ENCODE measurements at places on chromosomes 6 and 20.

DNA sequence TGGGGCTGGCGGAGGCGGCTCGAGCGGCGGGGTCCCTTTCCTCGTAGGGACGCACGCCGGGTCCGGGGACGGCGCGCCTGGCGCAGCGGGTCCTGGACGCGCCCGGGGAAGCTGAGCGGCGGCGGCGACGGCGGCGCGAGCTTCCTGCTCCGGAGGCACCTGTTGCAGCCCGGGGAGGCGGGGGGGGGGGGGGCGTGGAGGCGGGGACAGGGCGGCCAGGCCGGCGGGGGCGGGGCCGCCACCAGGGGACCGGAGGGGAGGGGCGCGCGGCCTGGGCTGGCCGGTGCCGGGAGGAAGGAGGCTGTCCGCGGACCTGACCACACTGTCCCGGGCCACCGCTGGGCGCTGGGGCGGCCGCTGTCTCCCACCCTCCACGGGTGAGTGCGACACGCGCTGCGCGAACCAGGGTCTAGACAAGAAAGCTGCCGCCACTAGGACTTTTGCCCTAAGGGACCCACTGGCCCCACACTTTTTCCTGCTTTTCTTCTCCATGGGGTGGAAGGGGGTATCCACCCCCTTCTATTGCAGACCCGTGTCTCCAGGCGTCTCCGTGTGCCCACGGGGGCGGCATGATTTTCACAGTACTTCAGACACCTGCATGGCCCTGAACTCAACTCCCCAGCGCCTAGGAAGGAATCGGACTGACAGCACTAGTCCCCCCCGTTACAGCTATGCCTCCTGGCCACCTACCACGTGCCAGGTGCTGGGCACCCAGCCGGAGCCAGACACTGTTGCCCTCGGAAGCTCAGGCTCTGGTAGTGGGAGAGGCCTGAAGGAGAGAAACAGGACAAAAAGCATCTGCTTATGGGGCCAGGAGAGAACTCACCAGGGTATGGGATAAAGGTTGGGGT lies at the start of gene NFATC2:
Gene NFATC2, minus strand, starts transcription at position 149 of the 851 bp plus-strand sequence. CDS start 220 bp downstream, outside the sequence.
- peak; percentile 52 for DNase-seq

DNA sequence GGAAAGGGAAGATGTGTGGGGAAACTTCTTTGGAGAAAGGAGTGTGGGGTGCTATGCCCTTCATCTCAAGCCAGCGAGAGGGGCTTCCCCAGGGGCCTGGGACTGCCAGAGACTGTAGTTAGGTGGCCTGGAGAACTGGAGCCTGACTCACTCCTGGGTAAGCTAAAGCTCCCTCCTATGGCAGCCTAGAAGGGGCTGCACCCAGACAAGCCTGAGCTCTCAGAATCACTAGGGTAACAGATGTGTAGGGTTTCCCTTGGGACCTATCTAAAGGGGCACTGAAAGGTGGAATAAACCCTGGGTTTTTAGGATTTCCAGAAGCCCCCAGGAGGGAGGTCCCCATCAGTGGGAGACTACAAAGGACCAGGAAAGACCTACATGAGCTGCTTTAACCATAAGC lies 1.6 kb upstream of the ARMC2 start:
- DNase-seq: no peak

- no peak for DNase-seq
Measured at GRCh38 chr6:129908858-129909257, 47.7 kb upstream of the TMEM244 start.

DNA sequence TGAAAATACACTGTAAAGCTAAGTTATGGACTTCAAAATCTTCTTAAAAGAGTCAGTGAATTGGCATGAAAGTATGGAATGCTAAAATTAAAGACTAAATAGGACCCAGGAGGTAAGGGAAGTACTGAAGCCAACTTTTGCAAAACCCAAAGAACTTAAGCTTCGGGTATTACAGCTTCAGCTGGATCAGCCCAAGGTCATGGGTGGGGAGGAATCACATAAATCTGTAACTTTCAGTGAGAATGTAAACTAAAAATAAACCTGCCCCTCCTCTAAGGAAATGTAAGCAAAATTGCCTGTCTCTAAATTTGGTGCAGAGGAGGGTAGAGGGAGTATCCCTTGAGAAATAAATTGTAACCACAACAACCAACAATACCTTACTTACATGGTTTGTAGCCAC lies 4.4 kb upstream of the MUC21 start:
- DNase-seq: no peak

DNA sequence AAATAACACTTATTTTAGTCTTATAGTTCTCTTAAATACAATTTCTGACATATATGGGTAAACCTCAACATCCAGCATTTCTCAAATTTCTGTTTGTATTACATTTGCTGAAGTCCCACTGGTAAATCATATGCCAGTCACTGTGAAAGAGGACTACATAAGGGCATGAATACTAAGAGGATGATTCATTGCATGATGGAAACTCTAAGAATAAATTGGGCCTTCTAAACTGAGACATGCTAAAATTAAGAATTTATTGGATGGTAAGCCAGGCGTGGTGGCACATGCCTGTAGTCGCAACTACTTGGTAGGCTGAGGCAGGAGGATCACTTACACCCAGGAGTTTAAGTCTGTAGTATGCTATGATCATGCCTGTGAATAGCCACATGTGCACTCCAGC lies 12.1 kb downstream of the DEFB123 start:
- DNase-seq: no peak

- DNase-seq: peak; percentile 63
Measured at GRCh38 chr6:111603040-111603439, 2.6 kb downstream of the TRAF3IP2 start.

GRCh38 chr20:15922556-15922955 lies 650.7 kb downstream of the KIF16B start:
- DNase-seq: no peak

Measured in left ventricle myocardium inferior (tissue), 1 donor.